ENCODE measurements at places on chromosomes 5 and 9.
A peak's percentile ranks its signal among the peaks of the same experiment; 100 is the strongest.

DNA sequence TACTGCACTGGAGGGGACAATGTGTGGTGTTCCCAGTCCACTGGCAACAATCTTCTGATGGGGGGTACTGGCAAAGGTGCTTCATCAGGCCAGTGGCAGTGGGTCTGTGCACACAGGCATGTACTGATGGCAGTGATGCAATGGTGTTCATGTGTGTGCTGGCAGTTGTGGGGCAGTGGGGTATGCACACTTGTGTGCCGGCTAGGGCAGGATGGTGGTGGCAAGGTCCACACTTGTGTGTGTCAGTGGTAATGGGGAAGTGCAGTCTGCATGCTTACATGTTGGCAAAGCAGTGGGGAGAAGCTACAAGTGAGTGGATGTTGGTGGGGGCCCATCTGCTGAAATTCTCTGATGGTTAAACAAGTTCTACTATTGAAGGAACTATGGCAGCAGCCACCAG lies 504.6 kb upstream of the ZNF462 start:
- DNase-seq: no peak

GRCh38 chr9:5355817-5356216 lies 16.1 kb upstream of the RLN1 start:
- DNase-seq: no peak

DNA sequence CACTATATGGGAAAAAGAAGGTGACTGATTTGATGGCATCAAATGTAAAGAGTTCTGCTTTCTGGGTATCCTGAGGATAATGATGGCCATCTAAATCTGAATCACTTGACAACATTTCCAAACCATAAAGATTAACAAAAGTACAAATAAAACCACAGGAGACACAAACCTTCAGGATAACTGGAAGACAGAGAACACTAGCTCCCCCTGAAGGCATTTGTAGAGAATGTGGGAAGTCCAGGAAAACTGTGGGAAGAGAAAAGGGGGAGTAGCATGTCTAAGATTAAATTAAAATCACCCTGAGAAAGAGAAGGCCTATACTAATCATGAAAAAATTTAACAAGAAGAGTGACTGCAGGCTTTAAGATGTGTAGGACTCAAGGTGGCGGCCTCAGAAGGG lies 116.2 kb downstream of the PRELID2 start:
- no peak for DNase-seq

GRCh38 chr9:111482694-111483438 lies 1.3 kb downstream of the ECPAS start:
- DNase-seq: peak; percentile 66

- no peak for DNase-seq
Measured at GRCh38 chr5:73999297-73999696, 373.3 kb downstream of the ARHGEF28 start.

DNA sequence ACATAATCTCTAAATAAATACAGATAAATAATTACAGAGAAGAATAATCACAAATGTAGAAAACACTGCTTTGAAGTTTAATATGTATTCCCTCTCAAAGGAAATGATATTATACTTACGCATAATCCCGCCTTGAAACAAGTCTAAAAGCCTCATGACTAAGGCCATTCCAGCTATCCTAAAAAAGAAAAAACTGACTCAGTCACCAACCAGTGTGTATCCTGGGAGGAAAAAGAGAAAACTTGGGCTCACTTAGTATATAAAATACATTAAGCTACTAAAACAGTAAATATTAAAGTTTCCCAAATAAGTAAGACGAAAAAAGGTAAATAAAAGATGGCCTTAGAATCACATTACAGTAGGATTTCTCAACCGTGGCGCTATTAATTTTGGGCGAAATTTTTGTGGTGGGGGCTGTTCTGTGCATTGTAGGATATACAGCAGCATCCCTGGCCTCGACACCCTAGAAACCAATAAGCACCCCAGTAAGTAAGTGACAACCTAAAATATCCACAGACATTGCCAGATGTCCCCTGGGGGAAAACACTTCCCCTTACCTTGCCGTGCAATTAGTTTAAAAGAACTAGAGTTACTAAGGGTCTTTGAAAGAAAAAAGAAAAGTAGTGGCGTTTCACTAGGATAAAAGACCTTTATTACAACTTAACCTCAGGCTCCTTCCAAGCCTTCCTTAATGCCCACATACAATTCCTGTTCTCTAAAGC lies 1.1 kb downstream of the HSPA9 start:
- DNase-seq: no peak

DNA sequence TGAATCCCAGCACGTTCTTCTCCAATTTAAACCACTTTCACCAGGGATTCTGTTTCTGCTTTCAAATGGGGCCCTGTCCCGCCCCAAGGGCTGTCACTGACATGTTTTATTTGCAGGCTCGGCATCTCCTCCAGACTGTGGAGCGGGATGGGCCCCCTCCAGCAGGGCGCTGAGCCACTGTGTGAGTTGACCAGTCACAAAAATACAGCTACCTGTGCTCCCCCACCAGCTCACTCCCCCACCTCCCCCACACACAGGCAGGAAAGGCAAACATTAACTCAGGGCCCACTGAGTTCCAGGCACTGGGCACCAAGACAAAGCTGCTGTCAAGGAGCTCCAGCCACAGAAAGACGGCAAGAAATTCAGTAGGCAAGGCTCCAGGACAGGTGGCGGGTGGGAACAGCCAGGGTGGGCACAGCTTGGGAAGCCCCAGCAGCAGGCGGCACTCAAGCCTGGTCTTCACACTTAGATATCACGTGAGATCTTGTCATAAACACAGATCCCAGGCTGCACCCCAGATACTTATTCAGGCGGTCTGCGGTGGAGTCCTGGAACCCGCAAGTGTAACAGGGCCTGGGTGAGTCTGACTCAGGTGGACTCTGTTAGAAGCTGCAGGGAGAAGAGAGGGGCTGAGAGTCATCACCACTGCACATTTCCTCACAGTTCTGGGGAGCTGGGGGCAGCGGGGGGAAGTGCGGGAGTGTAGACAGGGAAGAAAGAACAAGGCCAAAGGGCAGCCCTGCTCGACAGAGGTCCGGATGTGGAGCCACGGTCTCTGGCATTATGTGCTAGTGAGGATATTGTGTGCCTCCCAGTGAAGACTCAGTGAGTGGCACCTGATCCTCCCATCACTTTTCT lies 44.7 kb downstream of the OR2V1 start:
- DNase-seq: no peak

DNA sequence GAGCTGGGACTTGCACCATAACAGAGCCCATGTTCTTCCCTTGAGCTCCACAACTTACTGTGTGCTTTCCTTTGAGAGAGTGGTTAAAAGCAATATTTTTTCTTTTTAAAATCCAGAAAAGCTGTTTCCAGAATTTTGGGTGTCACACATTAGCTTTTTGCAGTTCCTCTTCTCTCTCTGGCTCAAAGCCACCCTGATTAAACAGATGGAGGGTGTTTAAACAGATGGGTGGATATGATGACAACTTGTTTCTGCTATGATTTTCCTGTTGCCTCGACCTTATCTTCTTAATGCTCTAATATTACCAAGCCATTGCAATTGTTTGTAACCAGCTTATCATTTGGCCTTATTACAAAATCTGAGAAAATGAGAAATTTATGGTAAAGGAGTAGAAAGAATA lies 22.9 kb upstream of the CFAP95 start:
- no peak for DNase-seq

DNA sequence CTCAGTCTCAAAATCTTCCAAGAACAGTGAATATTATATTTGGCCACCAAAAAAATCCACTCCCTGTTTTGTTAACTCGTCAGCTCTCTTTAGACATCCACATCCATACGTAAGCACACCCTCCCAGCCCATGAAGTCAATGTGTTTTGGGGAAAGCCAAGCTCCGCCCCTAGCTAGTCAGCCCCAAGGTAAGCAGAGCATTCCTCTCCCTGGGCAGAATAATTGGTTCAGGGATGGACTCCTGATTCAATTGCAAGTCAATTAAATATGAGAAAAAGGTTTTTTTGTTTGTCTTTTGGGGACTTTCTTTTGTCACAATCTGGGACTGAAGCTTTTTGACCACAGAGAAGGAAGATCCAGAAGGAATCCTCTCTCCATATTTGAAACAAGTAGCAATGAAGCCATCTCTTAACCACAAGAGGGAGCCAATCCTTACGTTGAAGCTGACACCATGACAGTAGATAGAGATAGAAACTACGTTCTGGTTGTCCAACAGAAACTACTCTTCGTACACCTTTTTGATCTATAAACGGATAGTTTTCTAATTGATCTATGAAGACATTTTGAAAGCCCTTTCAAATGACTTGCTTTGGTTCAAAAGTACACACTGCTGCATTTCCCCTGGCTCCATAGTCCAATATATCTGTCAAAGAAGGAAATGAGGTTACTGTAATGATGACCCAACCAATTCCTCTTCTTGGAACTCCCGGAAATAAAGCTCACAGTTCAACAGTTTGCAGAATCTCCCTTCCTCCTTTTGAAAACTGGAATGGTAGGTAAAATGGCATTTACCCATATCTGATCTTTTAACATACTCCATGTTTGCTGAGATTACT lies 166.4 kb downstream of the TLE1 start:
- DNase-seq: no peak

GRCh38 chr5:179154346-179154990 lies 94.3 kb downstream of the ZNF354C start:
- no peak for DNase-seq

- no peak for DNase-seq
Measured at GRCh38 chr9:136983656-136984314, 992 bp downstream of the LCNL1 start.

DNA sequence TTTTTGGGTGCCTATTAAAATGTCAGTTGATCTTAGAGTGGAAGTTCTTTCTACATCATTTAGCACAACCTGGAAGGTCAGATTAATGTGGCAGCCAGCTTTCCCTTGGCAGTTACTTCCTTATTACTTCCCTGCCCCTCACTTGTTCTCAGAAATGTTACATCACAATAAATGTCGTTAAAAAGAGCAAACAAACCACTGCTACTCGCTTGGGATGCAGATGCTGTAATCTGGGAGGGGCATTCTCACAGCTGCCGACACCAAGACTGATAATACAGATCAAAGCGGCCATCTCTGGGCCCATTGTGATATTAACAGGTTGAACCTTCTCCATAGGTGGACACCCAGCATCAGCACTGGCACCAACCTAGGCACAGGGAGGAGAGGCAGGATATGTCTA lies 29.3 kb downstream of the PLAC8L1 start:
- DNase-seq: no peak

GRCh38 chr5:149486726-149487635 lies 64.3 kb downstream of the CSNK1A1 start:
- DNase-seq: no peak

DNA sequence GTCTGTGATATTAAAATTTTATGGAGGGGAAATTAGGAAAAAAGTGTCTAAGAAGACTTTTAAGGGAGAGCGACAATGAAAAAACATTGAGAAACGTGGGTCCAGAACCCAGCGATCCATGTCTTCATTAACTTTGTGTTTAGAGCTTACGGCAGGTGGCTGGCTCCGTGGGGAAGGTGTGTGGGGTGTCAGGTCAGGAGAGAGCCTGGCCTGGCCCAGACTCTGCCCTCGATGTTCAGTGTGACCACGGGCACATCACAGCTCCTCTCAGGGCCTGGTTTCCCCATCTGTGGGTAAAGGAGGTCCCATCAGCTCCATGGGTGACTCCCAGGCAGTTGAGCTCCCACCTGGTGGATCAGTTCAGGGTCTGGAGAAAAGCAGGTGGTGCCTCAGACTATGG lies 22.1 kb downstream of the DAB2IP start:
- DNase-seq: no peak

GRCh38 chr9:130943777-130944176 lies 4.7 kb upstream of the FIBCD1 start:
- no peak for DNase-seq

GRCh38 chr9:128054087-128054486 lies 13.0 kb downstream of the NAIF1 start:
- DNase-seq: no peak

GRCh38 chr5:143733665-143734455 lies 78.1 kb upstream of the HMHB1 start:
- no peak for DNase-seq

GRCh38 chr5:56302027-56302426 lies 68.9 kb upstream of the ANKRD55 start:
- no peak for DNase-seq

- peak; percentile 33 for DNase-seq
Measured at GRCh38 chr9:119556129-119556875, 187.1 kb upstream of the BRINP1 start.

- DNase-seq: no peak
Measured at GRCh38 chr5:3598769-3599211, 3.2 kb downstream of the IRX1 start.

DNA sequence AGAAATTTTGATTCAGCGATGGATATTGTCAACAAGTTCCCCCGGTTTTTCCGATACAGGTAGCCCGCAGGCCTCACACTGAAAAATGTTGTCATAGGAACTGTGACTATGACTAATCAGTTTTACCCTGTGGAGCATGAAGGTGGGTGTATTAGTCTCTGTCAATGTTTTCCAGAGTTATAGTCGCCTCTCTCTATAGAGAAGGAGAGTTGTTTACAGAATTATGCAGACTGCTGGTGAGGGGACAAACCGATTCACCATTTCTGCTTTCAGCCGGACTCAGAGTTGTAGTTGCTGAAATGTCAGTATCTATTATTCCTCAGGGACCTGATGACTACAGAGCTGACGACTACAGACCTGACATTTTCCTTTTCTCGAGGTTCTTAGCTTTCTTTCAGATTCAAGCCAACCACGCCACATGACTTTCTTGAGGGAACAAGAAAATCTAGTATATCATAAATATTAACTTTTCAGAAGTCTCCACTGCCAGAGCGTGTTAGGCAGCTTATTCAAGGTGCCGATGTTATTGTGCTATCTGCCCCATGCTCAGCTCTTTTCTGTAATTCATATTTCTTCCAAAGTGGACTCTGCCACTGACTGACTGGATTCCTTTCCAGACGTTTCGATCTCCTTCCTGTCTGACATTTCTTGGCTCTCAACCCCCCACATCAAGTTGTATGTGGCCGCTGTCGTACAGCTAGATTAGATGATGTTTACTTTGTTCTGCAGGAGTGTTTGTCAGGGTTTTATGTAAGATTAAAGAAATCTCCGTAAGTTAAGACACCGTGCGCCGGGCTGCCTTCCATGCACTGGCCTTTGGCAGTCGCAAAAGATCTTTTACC lies 178.1 kb downstream of the FGF1 start:
- no peak for DNase-seq

DNA sequence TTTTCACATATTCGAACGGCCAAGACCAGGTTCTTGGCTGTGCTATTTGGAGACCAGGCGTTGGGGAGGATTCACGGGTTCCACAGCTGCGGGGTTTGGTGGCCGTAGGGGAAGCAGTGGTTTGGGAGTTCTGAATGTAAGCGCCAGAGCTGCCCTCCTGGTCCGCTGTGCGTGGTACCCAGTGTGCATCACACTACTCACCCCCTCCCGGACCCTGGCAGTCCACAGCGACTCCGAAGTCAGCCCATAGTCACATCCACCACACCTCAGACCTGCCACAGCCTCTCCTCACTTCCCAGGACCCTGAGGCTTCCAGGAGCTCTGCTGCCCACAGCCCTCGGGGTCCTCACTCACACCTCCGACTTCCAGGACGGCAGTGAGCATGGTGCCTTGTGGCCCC lies 26.8 kb downstream of the AMBP start:
- no peak for DNase-seq

GRCh38 chr5:56696900-56697299 lies 118.4 kb upstream of the MAP3K1 start:
- DNase-seq: no peak

GRCh38 chr5:65753189-65753588 lies 31.2 kb downstream of the NLN start:
- no peak for DNase-seq

Measured in activated naive CD4-positive, alpha-beta T cell treated with anti-CD3 and anti-CD28 coated beads, Interleukin-2, amount 50 U/mL, for 16 hours (primary cell).